ENCODE measurements at places on chromosomes 11 and 22. TPM values are rescaled to one million over a fixed set of nuclear protein-coding genes. Genes with fewer than 3 reads are reported as not detected.

KLHL35 gene
- 0.67 TPM for polyA plus RNA-seq

AMBRA1 gene
- polyA plus RNA-seq: 25.3 TPM

FAM180B gene
- polyA plus RNA-seq: 0.33 TPM

TMEM86A gene
- polyA plus RNA-seq: 8.1 TPM

TM7SF2 gene
- 63.8 TPM for polyA plus RNA-seq

Measured in left kidney (tissue), 8 donors.